ENCODE measurements at places on chromosomes 4 and X.

GRCh38 chr4:105624530-105624929 lies 72.1 kb downstream of the ARHGEF38 start:
- no peak for DNase-seq

DNA sequence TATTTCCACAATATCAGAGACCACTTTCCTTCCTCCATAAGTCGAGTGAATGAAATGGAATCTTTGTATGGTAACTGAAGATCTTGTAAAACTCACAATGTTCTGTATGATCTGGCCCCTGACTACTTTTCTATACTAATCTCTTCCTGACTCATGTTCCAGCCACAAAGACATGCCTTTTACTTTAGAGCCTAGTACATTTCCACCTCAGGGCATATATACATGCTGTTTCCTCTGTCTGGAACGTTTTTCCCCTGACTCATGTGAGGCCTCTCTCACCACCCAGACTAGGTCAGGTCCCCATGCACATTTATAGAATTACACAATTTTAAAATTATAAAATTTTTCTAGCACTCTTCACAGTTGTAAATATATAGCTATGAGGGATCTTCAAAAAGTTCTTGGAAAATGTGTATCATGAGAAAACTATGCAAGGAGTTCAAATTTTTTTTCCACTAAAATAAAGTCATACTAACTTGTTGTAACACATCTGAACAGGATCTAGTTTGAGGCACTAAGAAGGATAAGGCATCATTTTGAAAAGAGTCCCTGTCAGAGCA lies 208.8 kb downstream of the SH2D1A start:
- DNase-seq = no peak

DNA sequence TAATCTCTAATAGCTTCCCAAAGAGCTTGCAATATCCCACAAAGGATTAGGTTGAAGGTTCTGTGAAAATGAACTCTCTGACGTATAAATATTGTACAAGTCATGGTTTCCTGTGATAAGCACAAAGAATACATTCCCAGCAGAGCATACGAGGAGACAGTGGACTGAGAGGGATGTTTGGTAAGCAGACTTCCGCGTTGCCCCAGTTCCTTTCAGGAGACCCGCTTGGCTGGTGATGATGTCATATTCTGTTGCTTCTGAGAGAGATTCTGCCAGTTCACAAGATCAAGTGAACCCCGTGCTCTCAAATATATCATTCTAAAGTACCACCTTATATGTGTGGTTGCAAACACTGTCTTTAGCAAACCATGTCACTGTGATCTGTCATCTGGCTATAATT lies 323.9 kb upstream of the CASK start:
- DNase-seq = no peak

GRCh38 chr4:76806346-76806745 lies 91.6 kb downstream of the SOWAHB start:
- no peak for DNase-seq

DNA sequence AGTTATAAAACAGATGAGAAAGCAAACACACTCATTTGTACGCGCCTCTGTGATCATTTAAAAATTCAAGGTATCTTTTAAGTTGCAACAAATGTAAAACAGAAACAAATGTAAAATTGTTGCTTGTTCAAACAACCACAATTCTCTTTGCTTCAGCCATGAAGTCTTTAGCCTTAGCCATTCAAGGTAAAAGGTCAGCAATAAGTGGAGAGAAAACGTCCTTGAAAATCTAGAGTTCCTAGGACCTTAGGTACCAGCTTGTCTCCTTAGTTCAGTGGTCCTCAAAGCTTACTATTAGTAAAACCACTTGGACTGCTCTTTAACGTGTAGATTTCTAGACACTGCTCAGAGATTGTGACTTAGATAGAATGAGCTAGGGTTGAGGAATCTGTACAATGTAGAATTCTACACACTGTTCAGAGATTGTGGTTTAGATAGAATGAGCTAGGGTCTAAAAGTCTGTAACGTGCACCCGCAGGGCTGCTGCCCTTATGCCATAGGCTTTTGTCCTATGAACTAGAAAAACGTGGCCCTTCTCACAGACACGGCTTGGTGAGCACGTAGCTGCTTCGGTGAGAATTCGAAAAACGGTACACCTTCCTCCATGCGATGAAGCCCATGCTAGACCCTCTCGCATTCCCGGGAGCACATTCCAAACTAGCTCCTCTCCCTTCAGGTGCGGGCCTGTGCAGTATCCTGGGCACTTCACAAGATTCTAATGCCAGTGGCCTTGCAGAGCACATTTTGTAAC lies 1.7 kb downstream of the PLAC8 start:
- DNase-seq = no peak

DNA sequence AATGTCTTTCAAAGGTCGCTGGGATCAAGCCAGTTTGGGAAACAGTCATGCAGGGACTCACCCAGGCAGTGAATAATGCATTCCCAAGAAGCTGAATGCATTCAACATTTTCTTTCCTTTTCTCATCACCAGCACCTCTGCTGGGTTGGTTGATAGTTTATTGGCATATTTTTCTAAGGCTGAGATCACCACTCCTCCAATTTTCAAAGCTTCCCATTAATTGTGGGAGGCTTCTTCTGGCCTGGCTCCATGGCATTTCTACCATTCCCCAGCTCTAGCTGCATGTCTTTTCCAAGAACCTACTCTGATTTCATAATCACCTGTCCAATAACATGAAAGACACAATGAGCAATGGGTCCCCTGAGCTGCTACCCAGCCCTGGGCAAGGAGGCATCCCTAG lies 35.8 kb downstream of the CHRDL1 start:
- no peak for DNase-seq

DNA sequence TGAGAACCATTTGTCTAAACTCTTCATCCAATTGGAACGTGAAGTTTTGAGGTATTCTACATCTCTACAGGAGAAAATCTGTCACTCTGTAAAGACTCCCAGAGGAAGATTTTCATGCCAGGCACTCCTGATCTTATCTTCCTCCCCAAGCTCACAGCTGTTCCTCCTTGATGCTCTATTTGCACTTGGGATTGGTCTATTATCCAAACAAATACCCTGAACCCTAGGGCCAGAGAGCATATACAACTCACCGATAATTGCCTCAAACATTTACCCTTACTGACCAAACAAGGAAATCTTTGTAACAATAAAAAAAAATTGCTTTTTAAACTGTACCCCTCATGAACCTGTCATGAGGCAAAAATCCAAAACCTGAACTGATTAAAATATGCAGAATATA lies 372.7 kb downstream of the SH2D1A start:
- DNase-seq = no peak

GRCh38 chr4:172596206-172596605 lies 572.4 kb upstream of the GALNT7 start:
- DNase-seq = no peak

- no peak for DNase-seq
Measured at GRCh38 chrX:129718676-129719075, 20.1 kb upstream of the XPNPEP2 start.

DNA sequence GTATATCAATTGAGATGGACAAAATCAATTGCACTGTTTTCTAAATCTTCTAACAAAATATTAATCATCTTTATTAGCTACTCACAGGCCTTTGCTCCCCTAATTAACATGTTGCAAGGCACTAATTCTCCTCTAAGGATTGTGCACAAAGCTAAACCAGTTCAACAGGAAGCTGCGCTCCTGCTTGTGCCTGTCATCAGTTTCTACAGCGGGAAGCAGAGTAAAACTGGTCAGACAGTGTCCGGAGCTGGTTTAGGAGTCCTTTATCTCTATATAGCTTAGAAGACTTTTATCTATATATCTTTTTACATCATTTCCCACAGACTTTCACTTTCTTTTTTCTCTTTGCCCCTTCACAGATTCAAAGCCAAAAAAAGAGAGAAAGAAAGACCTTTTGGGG lies 79.1 kb downstream of the ELOVL6 start:
- DNase-seq = no peak

GRCh38 chrX:41334363-41335197 lies 618 bp downstream of the DDX3X start:
- peak; percentile 81 for DNase-seq

GRCh38 chr4:121653214-121653613 lies 43.6 kb downstream of the ANXA5 start:
- DNase-seq = no peak

DNA sequence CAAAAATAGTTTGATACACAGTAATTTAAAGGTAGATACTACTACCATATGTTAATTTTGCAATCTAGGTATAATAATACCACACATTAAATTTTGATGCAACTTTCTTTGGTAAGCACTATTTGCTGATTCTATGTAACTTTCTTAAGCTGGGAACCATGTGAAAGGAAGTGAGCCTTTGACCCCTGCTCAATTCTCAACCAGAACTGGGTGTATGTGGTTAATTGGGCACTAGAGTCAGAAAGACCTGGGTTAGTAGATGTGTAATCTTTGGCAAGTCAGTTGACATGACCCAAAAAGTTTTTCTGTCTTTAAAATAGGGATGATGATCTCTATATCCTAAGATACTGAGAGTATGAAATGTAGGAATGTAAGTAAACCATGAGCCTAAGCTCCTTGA lies 22.4 kb downstream of the TLR2 start:
- DNase-seq = no peak

DNA sequence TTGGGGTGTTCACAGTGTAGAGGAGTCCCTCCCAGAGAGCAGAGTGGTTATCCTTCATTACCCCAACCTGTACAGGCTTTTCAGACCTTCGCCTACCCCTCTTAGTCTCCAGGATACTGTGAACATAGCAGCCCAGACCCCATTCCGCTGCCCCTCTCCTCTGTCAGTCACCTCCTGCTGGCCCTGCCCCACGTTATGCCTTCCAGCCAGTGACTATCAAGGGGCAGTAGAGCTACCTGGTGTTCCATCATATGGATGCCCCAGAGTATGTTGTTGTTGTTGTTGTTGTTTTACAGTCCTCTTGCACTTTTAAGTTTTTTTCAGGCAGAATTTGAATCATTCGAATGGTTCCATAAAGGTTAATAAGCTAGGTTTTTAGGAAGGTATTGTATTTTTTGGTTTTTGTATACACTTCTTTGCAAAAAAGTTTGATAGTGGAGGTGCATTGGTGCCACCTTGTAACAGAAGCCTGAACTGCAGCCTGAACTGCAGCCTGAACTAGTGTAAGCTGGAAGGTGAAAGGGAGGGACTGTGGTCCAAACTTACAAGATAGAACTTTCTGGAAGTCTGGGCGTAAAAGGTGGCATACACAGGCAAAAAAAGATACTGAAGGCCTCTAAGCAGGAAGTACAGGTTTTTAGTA lies 101.4 kb upstream of the RAB40AL start:
- no peak for DNase-seq

DNA sequence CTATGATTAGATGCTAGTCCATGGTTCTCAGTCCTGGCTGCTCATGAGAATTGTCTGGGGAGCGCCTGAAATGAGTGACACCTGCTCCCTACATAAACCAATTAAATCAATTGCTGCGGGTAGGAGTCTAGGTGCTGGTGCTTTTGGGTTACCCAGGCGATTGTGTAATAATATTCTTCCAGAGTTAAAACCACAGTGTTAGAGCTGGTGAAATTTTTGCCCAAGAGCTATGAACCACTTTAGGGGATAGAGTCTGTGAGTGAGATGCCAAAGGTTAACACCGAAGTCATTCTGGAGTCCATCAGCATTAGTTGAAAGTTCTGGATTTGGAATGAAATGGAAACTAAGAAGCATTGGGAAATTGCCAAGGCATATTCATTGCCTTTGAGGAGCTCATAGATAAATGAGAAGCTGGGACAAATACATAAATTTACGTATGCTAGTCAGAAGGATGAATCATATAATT lies 15.3 kb downstream of the PDK3 start:
- no peak for DNase-seq

DNA sequence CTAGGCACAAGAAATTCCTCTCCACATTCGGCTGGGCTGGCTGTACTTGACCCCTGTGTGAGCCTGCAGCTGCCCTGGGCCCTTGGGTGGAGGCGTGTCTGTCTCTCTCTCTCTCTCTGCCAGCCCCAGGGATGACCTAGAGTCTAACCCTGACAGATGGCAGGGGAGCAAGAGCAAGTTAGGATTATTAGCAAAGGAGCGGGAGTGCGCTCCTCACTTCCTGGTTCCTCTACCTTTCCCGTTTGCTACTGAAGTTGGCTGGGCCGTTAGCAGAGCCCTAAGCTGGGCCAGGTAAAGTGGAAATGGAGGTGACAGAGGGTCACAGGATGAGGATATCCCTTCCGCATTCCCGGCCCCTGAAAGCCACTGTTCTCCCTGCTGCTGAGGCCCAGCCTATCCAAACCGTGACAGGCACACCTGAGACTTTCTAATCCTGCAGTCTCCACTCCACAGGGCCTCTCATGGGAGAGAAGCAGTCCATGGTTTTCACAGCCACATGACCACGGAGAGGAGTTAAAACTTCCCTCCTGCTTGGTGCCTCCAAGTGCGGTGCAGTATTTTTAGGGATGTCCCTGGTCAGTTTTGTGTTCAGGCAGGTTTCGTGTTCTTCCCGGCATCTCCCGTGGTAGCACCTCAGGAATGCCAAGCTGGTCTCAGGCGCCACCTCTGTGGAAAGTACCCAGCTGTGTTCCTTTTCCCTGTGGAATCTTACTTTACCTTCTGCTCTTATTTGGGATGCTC lies 79.3 kb downstream of the CLDN22 start:
- DNase-seq = no peak

GRCh38 chrX:18855919-18856644 lies 127.8 kb downstream of the PHKA2 start:
- DNase-seq = no peak

DNA sequence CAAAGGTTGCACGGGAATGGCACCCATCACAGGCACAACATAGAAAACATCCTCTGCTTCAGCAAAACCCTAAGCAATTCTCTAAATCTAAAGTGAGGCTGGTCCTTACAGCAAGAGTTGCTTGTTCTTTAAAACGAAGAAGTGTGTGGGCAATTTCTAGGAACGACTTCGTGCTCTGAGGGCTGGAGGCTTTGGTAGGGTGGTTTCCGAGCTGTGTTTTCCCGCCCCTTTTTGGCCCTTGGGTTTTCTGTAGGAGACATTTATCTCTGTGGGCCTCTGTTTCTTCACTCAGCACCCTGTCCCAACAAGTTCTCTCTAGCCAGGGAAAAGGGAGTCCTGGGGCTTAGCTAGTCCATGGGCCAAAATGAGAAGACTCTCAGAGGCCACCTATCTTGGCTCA lies 84.2 kb downstream of the SLC2A9 start:
- no peak for DNase-seq

- no peak for DNase-seq
Measured at GRCh38 chr4:157043131-157043530, 32.8 kb upstream of the GLRB start.

DNA sequence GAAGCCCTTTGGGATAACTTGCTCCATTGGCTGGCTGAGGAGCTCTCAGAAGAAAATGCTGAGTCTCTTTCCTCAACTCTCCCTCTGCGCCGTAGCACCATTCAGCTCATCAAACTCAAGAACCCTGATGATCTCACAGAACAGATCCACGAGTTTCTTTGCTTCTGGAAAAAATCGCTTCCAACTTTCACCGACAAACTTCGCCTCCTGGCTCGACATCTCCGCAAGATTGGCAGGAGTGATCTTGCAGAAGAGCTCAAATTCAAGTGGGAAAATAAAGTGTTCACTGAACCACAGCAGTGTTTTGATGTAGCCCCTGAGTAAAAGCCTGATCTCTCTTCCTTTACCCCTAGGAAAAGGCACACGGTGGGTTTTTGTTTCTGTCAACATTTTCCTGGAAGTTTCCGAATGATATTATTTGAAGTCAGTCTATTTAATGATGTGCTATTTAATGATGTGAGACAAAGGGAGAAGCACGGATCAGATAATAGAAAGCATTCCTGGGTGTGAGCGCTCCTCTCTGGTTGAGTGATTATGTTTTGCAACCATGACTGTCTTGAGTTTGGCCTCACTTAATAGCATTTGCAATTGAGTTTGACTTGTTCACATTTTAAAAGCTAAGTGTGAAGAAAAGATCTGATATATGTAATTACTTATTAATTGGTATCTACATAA lies 62.2 kb downstream of the DTHD1 start:
- no peak for DNase-seq

GRCh38 chrX:45714866-45715265 lies 514.2 kb upstream of the DIPK2B start:
- DNase-seq = no peak
